T-cell (primary cell): ENCODE measurements at places on chromosomes 12 and 14. TPM values are rescaled to one million over a fixed set of nuclear protein-coding genes. Genes with fewer than 3 reads are reported as not detected.

Gene CFAP251
- total RNA-seq, result 0.50 TPM

Gene KRT82
- total RNA-seq, result not detected

Gene VASH1
- total RNA-seq, result 14.9 TPM

Gene SART3
- 107 TPM for total RNA-seq

Gene DEPDC4
- 0.66 TPM for total RNA-seq

Gene NAA25
- 29.6 TPM for total RNA-seq

Gene KIF26A
- 0.73 TPM for total RNA-seq

Gene BORCS5
- total RNA-seq, result 18.0 TPM

Gene RNFT2
- total RNA-seq, result 7.6 TPM

Gene ACIN1
- total RNA-seq, result 290 TPM

- no peak for DNase-seq
Observed at GRCh38 chr12:56520048-56520447, 1.6 kb upstream of the RBMS2 start.

- no peak for DNase-seq
Observed at GRCh38 chr12:32615441-32615840, 63.7 kb upstream of the DNM1L start.

DNA sequence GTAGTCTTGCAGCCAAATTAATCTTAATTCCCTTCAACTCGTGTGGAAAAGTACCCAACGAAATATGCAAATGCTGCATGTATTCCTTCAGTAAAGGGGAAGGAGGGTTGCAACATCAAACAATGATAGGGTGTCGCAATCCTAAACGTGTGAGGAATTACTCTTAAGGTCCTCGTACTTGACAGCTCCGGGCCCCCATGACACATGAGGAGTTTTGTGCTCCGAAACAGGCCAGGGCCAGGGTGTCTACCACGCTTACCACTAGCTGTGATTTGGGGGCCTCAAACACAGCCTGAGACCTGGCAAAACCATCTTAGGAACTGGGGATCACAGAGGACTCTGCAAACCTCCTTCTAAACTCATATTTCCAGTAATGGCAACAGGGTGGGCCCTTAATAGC is 20.4 kb downstream of the FOS start:
- DNase-seq, result no peak

DNA sequence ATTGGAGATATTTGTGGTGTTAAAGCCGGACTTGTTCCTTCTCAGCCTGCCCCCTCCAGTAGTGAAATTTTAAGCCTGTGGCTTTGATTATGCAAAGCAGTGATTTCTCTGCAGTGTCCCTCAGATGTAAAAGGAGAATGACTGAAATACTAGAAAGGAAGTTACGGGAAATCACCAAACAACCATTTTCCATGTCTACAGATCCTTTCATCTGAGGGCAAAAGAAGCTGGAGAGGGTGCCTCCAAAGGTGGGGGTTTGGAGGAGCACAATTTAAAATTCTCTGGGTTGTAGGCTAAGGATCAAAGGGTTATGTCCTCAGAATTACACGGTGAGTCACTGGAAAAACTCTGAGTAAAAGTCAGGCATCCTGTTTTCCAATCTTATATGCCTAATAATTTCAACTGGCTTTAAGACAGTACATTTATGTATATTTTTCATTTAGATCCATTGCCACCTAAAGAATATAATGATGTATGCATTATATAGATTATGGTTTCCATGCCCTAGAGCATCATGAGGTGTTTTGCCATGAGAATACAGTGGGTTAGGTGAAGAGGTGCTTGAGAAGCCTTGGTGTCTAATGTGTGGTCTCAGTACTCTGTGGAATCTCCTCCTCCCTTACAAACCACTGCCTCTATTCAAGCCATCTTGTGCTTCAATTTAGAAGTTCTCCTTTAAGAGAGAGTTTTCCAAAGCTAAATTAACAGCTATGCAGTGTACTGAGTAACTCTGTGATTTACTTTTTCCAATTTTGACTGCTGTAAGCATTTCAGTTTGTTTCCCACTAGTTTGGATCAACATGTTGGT is 362.1 kb downstream of the RAD51B start:
- no peak for DNase-seq

DNA sequence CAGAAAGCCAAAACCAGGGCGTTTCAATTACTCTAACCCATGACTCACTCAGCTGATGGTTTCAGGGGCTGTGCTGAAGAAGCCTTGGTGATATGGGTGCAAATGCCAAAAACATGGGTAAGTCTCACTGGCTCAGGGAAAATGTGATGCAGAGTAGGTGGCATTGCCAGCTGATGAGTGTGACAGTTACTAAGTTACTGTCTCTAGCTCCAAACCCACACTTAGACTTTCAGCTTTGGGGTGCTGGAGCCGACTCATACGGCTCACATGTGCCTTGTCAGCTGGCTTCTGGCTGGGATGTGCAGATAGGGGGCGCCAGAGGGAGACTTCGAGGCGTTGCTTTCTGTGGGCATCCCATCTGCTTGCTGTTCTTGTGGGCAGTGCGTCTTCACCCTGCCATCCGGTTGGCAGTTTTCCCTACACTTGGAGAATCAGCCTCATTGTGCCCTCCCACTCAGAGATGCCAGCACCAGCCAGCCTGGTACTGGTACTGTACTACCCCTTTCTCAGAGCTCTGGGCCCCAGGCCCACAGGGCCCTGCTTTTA is 11.1 kb upstream of the KRT7 start:
- peak; percentile 21 for DNase-seq

- no peak for DNase-seq
Observed at GRCh38 chr14:81125536-81125935, 95.2 kb downstream of the GTF2A1 start.

DNA sequence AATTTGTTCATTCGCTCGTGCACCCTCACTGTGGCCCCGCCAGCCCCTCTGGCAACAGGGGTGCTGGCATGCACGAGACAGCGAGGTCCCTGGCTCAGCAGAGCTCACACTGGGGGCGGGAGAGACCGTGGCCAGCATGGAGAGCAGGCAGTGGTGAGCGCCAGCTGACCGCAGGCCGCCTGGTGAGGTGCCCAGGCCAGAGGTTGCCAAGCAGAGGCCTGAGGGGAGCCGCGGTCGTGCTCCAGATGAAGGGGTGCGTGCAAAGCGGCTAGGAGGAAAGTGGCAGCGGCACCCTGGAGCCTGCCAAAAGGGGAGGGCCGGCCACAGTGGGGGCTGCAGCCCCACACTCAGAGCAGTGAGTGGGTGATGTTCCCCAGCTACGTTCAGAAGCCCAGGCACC is 56.1 kb downstream of the CDC42BPB start:
- no peak for DNase-seq

- DNase-seq, result no peak
Observed at GRCh38 chr12:7042842-7043241, 17.7 kb upstream of the C1S start.

DNA sequence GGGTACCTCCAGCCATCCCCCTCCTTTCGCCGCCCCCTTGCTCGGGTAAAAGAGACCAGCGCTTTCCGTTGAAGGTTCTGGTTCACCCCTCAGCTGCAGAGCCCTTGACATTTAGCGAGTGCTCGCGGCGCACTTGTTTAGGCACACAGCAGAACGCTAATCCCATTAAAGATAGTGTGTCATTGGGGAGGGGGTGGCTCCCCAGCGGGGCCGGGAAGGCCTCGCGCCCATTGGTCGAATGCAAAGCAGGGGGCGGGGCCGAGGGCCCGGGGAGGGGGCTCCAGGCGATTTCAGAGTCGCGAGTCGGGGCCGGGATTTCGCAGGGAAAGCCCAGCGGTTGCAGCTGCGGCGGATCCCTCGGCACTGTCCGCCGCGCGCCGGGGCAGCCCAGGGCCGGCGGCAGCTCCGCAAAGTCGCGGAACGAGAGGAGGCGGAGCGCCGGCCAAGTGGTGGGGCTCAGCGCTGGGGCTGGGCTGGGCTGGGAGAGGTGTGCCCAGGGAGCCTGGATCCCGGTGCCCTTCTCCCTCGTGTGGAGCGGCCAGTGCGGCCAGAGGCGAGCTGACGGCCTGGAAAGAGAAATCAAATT is 122.9 kb downstream of the TSPAN9 start:
- no peak for DNase-seq

GRCh38 chr14:60561845-60562746 is 53.1 kb downstream of the SIX6 start:
- DNase-seq, result no peak

DNA sequence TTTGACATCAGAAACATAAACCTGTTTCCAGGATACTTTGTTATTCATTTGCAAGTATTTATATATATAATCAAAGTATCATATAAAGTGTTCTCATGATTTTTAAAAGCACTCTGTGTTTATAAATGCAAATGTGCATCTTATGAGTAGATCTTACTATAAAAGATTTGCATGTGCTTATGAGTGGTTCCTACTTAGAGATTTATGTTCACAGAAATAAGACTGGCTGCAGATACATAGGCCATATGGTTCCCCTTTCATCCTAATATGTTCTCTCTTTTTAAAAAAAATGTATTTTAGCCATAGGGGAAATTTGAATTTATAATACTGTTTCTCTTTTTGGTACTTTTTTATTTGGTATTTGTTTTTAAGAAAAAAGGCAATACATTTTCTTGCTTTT is 174.2 kb downstream of the ESR2 start:
- DNase-seq, result no peak

DNA sequence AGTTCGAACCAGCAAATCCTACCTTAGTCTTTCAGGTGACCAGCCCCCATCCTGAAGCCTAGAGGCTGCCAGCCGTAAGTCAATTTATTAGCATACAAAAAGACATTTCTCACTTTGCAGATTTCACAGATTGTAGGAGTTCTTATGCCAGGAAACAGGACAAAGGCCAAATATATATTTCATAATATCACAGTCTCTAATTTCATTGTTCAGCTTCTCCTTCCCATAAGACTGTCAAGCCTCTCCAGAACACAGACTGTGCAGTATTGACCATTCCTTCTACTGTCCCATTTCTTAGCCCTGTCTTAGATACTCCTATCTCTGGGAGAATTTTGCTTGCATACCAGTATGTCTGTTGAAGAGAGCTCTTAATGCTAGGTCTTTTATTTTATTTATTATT is 89.2 kb upstream of the RESF1 start:
- DNase-seq, result no peak
